ENCODE measurements at places on chromosomes 3 and 15.

- DNase-seq: no peak
Measured at GRCh38 chr3:194928831-194929577, 243.3 kb downstream of the FAM43A start.

- no peak for DNase-seq
Measured at GRCh38 chr15:42612367-42612912, 37.0 kb downstream of the STARD9 start.

GRCh38 chr3:186598108-186598784, 14.6 kb upstream of the AHSG start:
- DNase-seq: peak; percentile 43

DNA sequence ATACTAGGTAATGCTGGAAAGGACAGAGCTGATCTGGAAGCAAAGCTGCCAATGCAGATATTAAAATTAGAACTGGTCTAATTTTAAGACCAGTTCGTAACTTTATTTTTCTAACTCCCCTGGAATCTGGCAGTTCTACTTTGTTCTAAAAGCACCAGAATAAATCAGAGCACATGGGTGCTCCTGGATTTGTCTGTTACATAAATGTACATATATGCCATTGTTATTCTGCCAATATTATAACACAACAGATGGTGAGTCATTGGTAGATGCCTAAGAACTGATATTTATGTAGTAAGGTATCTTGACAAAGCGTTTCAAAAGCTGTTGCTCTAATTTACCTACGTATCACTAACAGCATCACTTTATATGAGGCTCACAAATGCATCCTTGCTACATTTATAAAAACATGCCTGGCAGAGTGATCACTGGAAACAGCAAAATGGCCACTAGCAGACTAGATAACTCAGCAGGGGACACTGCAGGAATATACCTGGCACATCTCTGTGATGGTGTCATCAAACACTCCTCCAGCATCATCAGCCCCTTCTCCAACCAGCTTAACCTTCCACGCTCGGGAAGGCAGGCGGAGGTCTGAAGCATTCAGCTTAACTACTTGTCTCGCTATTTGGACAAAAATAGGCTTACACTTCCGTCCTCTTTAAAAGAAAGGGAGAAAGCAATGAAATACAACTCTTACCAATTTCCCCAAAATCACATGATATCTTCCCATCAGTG, 26.2 kb downstream of the FBXL22 start:
- no peak for DNase-seq

DNA sequence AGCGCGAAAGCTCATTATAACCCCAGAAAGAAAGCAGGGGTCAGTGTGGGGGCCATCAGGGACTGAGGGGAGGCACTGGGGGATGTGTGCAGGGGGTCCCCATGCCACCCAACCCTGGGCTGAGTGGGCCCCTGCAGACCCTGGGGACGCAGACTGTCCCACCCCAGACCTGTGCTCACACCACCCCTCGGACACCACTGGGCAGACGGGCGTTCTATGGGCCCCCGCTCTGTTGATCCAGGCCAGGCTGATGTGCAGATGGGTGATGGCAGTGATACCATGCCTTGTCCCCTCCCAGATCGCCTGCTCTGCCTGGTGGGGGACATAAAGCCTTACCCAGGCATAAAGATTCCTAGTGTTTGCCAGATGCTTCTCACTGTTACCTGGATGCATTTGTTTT, 259.7 kb upstream of the TLE3 start:
- DNase-seq: no peak

DNA sequence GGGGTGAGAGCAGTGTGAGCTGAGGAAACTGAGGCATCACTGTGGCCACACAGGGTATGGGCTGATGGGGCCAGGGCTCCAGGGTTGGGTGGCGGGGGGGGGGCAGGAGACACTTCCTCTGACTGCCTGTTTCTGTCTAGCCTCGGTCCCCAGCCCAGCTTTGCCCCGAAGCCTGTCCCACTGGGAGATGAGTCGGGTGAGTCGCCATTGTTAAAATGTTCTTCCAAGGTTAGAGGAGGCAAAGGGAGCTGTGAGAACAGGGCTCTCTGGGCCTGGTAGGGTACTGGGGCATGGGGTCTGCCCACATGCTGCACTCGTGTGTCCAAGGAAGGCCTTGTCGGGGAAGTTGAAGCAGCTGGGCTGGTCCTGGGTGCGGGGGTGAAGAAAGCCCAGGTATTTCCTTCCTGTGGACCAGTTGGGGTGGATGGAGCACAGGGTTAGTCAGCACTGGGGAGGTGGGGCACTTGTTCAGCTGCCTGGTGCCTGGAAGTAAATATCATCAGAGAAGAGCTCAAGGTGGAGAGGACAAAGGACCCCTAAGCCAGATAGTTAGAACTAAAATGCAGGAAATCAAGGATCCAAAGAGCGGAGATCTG, 8.3 kb upstream of the JMJD7 start:
- no peak for DNase-seq

GRCh38 chr3:168467115-168467714, 371.5 kb upstream of the GOLIM4 start:
- DNase-seq: peak; percentile 38

GRCh38 chr15:95304151-95304946, 1026.2 kb upstream of the NR2F2 start:
- DNase-seq: no peak

DNA sequence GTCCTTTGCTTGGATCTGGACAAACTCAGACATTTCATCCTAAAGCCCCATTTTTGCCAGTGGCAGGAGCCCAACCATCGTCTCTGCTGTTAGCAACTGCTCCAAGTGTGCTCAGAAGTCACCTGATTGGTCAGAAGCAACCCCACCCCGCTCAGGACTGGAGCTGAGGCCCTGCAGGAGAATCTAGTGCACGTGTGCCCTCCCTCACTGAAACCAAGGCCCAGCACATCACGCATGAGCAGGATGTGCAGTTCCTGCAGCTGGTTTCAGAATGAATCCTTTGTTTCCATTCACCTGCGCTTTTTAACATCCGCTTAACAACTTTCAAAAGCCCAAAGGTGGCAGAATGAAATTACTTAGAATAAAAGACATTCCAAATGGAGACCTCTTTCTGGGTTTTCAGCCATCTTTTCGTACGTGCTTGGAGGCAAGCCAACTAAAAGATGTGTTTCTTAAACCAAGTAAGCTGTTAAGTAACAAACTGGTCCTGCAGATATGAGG, 81.2 kb downstream of the SRGAP3 start:
- DNase-seq: no peak

DNA sequence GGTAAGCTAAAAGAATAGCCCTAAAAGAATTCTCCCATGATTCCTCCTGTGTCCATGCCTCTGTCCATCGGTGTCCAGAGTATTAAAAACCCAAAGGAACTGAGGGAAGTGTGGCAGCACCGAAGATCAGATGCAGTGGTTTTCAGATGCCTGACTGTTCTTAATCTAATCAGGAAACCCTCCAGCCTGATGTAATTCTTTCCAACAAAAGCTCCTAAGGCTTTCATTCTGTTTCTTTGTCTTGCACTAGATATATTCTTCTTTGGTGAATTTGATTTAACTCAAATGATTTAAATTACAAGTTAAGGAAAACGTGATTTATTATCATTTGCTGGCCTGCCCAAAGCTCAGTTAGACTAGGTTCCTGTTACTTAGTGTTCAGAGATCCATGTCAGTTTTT, 71.2 kb downstream of the ARHGAP31 start:
- DNase-seq: no peak

- DNase-seq: no peak
Measured at GRCh38 chr15:63163217-63163616, 5.9 kb upstream of the RPS27L start.

GRCh38 chr3:18795078-18795477, 353.2 kb upstream of the KCNH8 start:
- no peak for DNase-seq

DNA sequence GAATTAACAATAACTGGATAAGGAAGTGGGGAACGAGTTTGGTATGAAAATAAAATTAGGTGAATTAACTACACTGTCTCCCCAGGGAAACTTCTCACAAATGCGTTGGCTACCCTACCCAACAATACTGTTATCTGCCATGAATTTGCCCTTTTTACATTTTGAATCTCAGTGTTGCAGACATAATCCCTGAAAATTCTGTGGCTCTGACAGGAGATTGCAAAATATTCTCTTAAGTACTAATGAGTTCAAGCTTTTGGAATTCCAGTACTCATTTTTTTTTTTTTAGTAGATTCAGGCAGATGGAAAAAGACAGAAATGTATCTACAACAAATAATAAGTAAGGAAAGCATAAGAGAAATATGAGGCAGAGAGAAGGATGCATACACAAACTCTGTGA, 332.6 kb downstream of the LSAMP start:
- no peak for DNase-seq

- no peak for DNase-seq
Measured at GRCh38 chr3:104526901-104527401, 839.8 kb upstream of the ALCAM start.

DNA sequence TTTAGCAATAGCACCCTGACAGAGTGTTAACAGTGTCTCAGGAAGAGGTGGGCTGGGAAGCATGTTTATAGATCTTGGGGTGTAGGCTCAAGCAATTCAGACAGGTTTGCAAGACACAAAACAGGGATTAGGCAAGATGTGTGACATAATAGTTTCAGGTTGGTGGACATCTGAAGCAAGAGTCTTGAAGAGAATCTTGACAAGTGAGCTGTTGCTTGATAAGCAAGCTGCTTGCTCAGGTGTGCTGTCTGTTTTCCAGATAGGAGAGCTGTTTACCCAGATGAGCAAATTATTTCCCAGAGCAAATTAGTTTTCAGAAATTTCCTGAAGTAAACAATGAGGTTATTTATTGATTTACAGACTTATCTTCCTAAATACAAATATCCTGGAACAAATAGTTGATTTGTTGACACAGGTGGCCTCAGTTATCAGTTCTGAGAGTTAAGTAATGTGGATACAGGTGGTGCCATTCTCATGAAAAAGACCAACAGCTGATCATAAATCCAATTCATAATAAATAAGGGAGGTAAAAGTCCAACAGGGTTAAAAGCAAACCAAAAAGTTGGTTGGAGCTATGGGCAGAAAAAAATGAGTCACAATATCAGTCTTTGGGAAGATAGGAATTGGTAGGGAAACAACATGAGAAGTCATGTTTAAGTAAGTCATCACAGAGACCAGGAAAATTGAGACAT, 437.3 kb downstream of the TBL1XR1 start:
- no peak for DNase-seq

- DNase-seq: no peak
Measured at GRCh38 chr3:13487403-13487802, 7.3 kb downstream of the HDAC11 start.

GRCh38 chr3:143885780-143886427, 37.6 kb upstream of the SLC9A9 start:
- peak; percentile 56 for DNase-seq

DNA sequence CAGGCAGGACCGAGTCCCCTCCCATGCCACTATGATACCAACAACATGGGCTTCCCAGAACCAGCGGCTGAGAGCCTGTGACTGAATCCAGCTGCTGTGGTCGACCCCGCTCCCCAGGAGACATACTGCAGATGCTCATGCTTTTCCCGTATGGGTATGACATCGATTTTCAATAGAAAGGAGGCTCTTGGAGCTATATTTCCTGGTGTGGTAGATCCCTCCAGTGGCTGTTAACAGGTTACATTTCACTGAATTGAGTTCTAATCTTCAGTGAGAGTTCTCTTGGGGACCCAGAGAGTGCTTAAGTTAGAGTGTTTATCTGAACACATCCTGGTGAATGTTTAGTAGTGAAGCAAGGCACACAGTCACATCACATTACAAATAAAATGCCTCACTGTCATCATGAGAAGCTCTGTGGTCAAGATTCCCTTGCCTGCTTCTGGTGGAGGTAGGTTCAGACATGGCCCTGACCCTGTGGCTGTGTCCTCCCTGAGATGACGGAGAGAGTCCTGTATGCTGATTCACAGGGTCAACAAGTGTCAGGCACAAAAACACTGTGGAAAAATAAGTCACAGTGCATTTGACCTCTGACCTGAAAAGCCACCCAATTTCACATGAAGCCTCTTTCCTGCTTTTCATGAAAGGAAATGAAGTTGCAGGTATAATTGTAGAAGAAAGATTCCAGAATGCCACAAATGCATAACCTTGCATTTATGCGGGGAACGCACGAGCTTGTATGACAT, 110.9 kb downstream of the GABRG3 start:
- no peak for DNase-seq

- no peak for DNase-seq
Measured at GRCh38 chr15:47652844-47653243, 64.5 kb upstream of the SEMA6D start.

Data from SW480 (cell line).